ENCODE measurements at places on chromosomes 5 and 9.

DNA sequence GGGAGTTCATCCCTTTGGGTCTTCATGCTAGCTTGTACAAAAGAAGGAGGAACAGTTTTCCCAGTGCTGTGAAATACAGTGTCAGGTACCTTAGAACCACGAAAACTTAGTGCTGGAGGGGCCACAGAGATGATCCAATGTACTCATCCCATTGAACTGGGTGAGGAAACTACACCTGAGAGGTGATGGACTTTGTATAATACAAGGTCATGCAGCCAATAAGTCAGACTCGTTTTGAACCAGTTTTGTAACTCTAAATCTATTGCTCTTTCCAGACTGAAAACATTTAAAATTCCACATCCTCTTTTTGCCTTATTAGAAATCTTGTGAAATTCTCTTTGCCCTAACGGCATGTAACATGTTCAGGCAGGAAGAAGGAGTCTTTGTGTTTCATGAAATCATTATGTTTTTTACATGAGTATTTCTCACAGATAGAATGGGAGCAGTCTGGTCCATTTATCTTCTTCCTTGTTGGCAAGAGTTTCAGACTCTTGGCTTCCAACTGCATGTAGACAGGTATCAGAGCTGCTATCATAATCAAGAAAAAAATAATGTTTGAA is 146.8 kb upstream of the FBXL7 start:
- DNase-seq: no peak

DNA sequence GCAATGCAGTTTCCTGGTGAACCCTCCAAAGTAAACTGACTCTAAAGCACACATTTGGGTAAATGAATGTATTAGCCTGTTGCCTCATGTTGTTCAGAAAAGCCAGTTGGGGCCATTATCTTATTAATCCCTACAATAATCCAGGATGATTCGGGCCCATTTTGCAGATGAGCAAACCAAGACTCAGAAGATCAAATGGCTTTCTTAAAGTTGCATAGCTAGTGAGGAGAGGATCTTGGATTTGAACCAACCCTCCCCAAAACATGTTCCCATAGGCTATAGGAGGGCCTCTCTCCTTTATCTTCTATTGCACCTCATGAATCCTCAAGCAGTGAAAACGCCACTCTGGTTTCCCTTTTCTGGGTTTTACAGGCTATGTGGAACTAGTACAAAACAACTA is 267.6 kb upstream of the RFX3 start:
- DNase-seq: no peak

GRCh38 chr9:128190516-128191405 is 611 bp downstream of the CIZ1 start:
- DNase-seq: no peak

DNA sequence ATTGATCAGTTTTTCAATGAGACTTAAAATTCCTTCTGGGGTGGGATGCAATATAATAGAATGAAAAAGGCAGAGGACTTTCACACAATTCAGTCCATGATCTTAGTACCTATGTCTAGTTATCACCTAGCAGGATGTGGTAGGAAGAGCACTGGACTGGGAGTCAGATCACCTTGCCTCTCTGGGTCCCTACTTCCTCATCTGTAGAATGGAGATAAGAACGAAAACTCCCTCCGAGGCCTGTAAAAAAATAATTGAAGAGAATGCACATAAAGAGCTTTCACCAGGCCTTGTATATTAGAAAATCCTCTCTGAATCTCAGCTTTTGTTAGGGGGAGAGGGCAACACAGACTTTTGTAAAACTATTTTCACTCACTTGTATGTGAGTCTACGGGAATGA is 681 bp upstream of the TMEFF1 start:
- DNase-seq: no peak

DNA sequence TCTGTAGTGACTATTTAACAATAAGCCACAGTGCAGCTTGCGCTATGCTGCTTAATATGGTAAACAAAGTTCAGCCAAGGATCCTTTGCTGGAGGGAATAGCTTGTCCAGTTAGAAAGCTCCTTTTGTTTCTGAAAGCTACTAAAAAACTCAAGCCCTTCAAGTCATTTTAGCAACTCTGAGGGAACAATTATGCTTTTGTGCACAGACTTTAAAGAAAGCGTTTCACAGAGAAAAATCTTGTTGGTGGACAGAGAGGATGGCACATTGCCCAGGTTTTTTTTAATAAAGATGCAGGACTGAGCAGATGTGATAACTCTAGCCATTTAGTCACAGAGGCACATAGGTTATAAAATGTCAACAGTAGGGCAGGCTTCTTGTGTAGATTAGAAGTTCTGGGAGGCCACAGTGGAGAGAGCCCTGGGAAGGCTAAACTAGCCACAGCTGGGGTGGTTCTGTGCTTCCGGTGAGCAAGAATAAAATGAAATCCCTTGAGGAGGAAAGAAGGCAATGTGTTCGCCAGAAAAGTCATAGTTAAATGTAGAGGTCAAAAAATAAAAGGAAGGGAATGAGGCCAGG is 63.4 kb downstream of the ALDH7A1 start:
- DNase-seq: no peak

DNA sequence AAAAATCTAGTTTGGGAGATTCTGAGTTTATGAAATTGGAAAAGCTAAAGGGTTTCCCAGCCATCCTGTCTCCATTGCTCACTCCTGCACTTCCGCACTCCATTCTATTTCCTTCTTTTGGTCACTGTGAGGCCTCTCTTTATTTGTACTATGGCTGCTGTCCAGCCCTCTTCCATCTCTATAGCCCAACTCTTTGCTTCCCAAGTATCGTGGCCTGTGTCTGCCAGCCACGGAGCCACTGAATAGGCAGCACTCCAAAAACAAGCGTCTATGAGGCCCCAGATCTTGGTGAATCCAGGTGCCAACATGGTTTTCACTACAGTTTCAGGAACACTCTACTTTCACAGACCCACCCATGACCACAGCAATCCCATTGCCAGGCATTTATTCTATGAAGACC is 37.2 kb downstream of the GRAMD2B start:
- no peak for DNase-seq

- no peak for DNase-seq
Measured at GRCh38 chr5:157047898-157048297, 11.0 kb downstream of the HAVCR1 start.

DNA sequence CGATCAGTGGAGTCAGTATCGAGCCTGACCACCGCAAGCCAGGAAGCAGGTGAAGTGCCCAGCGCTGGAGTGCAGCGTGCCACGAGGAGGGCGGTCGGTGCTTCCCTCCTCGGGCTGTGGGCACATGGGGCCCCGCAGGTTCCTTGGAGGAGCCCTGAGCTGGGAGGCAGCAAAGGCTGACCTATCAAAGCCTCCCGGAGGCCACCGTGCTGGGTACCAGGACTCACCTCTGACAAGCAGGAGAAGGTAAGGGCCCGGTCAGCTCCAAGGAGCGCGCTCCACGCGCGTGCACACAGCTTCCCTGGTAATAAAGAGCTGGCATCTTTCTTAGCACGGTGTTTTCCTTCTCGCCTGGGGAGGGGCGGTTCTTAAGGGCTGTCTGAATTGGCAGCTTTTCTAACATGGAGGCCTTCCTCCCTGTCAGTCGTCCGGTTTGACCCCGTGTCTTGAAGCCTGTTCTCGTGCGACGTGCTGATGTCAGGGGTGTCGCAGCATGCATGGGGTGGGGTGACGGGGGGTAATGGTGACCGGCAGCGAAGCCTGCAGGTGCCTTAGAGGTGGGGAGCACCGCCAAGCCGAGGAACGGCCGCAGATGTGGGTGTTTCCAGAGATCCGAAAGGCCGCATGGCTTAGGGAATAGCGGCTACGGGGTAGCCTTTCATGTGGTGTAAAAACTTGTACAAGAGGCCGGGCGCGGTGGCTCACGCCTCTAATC is 13.1 kb downstream of the PMPCA start:
- no peak for DNase-seq

GRCh38 chr9:106929471-106930177 is 66.7 kb downstream of the ZNF462 start:
- DNase-seq: peak; percentile 69

- DNase-seq: no peak
Measured at GRCh38 chr5:73825736-73826135, 199.7 kb downstream of the ARHGEF28 start.

DNA sequence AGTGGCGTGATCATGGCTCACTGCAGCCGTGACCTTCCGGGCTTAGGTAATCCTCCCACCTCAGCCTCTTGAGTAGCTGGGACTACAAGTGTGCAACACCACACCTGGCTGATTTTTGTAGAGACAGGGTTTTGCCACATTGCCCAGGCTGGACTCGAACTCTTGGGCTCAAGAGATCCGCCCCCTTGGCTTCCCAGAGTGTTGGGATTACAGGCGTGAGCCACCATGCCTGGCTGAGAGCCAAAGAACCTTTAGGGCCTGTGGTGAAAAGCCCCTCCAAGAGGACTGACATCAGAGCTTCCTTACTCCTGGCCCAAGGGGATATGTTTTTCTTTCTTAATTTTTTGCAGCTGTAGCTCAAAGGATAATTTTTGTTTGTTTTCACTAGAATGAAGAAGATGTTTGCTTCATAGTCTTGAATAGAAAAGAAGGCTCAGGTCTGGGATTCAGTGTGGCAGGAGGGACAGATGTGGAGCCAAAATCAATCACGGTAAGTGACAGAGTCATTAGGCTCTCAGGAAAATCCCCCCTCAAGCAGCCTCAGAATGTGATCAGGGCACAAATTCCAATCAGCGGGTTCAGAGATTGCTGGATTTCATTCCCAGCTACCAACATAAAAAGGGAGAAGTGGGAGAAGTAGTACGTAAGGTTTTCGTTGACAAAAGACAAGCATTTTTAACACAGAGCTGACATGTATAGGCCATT is 77.1 kb downstream of the GOLPH3 start:
- DNase-seq: no peak

GRCh38 chr5:109553846-109554245 is 135.9 kb upstream of the MAN2A1 start:
- no peak for DNase-seq

DNA sequence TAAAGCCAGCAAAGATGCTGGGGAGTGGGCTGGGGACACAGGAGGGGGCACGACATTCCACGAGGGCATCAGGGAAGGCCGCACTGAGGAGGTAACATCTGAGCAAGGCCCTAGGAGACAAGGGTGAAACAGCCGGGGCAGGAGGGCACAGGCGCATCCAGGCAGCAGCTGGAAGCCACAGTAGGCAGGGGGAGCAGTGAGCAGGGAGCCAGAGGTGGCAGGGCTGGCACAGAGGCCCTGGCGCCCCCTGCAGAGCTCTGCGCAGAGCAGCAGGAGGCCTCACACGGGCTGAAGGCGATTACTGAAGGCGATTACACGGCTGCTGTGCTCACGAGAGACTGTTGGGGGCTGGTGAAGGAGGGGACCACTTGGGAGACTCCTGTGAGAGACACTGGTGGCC is 15.4 kb downstream of the LMAN2 start:
- DNase-seq: no peak

GRCh38 chr5:73969195-73970036 is 343.4 kb downstream of the ARHGEF28 start:
- no peak for DNase-seq

DNA sequence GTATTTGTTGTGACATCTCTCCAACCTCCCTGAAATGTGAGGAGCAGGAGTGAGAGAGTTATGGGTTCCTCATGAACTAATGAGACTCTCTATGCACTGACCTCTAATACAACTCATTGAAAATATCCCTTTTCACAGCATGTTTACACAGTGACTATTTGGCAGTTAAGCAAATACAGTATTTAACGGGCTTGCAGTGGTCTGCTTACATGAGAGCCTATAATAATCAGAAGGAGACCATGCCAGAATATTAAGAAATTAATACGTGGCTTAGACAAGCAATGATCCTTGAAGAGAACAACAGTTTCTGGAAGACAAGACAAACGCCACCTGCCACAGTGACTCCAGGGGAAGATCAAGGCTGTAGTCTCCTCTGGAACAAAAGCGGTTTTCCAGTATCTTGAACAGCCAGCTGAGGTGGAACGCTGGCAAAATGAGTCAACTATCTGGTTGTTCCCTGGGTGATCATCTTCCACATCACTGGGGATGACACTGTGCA is 424.5 kb downstream of the DMAC1 start:
- peak; percentile 30 for DNase-seq

- no peak for DNase-seq
Measured at GRCh38 chr5:143349177-143349576, 54.3 kb downstream of the NR3C1 start.

DNA sequence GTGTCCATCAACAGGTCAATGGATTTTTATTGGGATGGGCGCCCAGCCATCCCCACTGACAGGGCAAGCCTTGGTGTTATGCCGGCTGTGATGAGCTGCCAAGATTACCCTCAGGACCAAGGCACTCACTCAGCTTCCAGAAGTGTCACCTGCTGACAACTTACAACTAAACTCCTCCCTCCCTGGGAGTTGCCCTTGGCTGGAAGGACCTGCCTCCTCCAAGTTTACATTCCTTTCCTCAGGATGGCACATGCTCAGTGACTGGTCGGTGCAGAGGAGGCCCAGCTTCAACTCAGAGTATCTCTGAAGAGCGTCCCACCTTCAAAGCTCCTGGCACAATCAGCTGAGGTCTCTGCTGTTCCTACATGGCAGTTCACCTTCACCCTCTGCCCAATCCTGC is 52.5 kb upstream of the ZBTB43 start:
- DNase-seq: no peak

DNA sequence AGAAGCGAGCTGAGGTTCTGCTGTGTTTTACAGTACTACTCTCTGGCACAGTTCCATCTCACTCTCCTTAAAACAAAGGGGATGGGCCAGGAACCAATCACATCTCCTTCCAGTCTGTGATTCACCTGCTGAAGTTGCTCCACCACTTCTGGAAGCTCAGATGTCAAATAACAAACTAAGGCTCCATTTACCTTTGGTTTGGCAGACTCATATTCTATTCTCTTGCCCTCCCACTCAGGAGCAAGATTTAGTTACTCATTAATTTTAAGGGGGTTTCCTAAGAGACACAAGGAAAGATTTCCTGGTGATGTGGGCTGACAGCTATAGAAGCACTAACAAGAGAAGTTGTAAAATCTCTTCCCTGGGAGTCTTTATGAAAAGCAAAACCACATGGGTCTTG is 37.8 kb upstream of the KIF2A start:
- no peak for DNase-seq

GRCh38 chr5:179415291-179416060 is 70.2 kb upstream of the ADAMTS2 start:
- no peak for DNase-seq

- DNase-seq: no peak
Measured at GRCh38 chr9:76203373-76203772, 190.9 kb downstream of the RFK start.

- DNase-seq: no peak
Measured at GRCh38 chr5:31908396-31908795, 265.7 kb downstream of the GOLPH3 start.

GRCh38 chr9:6171667-6172066 is 43.9 kb upstream of the IL33 start:
- DNase-seq: no peak

GRCh38 chr9:22214021-22214420 is 204.9 kb upstream of the CDKN2B start:
- no peak for DNase-seq

DNA sequence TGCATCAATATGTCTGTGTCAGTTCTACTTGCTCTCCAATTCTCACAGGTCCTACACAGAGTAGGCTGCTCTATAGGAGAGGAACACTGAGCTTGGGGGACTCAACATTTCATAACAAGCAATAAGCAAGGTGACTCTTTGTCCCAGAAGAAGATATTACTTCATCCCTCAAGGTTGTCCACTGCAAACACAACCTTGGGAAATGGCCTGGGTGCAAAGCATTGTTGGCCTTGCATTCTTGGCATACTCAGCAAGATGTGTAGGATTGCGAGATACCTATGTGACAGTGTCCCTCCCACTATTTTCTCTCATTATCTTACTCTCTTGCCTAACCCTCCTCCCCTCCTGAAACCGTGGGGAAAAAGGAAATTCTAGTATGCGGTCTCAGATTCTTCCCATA is 169.8 kb upstream of the FREM1 start:
- DNase-seq: no peak

- no peak for DNase-seq
Measured at GRCh38 chr5:135986891-135987401, 32.2 kb upstream of the LECT2 start.

Measured in NCI-H446 treated with DMSO at 0.1 percent for 48 hours (cell line).